NCI-H774 (cell line): ENCODE measurements at places on chromosomes 3 and 15.

- no peak for DNase-seq
Measured at GRCh38 chr3:48587686-48588085, 7.4 kb downstream of the COL7A1 start.

GRCh38 chr3:123523023-123523412 lies 61.8 kb downstream of the HACD2 start:
- DNase-seq: no peak

DNA sequence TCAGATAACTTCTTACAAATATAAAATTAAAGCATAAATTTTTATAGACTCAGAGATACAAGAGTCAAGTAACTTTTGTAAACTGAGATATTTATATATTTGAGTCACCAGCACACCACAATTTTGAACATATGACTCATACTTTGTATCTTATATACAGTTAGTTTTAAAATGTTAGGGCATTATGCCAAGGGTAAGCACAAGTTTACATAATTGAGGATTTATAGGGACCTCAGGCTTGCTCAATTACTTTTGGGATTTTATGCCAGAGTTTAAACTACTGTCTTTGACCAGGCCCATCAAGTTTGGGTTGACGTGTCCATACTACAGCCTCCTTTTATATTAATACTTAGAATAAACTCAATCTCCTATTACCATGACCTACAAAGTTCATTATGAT lies 7.4 kb upstream of the FGF7 start:
- no peak for DNase-seq

DNA sequence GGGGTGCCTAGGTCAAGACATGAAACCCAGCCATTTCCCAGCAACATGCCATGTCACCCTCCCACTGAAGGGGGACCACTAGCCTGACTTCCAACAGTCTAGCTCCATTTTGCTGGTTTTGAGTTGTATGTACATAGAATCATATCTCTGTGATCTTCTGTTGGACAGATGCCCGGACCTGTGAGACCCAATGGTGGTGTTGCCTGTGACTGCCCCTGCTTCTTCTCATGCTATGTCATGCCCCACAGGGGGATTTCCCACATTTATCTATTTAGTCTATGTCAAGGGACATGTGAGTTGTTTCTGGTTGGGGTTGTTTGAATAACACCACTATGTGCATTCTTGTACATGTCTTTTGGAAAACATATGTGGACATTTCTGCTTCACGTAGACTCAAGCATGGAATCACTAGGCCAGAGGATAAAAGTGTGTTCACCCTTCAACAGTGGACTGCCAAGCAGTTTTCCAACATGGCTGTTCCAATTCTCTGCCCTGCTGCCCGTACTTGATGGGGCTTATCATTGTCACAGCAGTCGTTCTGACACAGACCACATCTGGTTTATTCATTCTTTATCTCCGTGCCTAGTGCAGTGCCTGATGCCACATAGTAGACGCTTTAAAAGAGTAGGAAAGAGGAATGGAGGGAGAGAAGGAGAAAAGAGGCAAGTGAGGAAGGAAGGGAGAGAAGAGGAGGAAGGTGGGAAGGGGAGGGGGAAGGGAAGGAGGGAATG lies 114.4 kb downstream of the TPRA1 start:
- no peak for DNase-seq

- DNase-seq: peak; percentile 8
Measured at GRCh38 chr15:91549581-91549980, 303.9 kb upstream of the SLCO3A1 start.

- no peak for DNase-seq
Measured at GRCh38 chr3:43001094-43001553, 22.0 kb downstream of the GASK1A start.

DNA sequence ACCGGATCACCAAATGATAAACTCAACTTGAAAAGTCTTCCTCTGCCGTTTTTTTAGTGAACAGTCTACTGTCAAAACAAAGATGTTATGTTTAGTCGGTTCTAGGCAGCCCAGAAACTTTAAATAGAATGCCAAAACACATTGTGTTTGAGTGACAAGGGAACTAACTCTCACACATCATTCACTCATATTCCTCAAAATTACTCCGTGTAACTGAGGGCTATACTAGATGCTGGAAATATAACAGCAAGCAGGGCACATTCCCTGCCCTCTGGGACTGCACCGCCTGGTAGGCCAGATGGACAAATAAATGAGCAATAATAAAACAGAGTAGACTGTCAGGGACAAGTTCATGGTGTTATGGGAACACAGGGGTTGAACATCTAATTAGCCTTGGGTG lies 251.4 kb downstream of the MAGI1 start:
- DNase-seq: no peak

DNA sequence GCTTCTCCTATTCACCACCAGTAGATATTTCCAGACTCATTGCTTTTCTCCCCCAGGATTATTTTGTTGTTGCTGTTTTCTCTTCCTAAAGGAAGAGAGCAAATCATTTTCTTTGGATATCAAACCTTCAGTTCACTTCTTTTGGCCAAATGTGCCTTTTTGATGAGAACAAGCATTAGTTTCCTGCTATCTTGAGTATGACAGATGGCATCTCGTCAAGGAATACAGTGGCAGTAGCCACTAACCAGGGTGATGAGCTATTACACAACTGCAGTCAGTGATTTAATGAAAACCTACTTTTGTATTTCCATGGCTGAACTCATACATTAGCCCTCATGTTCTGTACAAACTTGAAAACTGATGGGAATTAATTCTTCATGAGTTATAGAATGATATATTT lies 354.6 kb downstream of the CADM2 start:
- DNase-seq: no peak

DNA sequence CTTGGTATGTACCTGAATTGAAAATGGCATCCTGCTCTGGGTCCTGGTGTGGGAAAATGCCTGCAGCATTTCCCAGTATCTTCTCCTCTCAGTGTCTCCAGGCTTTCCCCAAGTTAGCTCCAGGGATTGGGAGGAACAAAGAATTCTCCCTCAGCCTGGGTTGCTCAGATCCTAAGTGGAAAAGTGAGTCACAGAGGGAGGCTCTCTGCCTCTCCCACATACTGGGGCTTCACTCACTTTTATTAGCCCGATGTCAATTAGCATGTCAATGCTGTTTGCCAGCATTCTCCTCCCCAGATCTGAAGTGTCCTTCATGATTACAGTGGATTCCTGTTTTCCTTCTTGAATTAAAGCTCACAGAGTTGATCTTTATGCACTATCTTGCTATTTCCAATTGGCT lies 655.0 kb downstream of the EPHA3 start:
- DNase-seq: no peak

DNA sequence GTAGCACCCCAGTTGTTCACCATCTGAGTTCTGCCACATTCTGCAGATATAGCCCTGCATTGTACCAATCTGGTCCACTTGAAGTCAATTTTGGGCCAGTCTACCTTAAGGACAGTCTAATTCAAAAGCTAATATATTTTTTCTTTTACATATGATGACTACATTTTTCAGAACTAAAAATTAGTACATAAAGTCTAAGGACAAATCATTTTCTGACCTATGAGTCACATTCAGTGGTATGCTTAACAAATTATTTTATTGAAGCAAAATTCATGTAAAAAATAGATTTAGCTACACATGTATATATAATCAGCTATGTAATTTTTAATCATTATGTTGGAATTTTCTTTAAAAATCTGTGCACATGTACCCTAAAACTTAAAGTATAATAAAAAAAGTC lies 52.1 kb upstream of the IL12A start:
- DNase-seq: no peak

- DNase-seq: peak; percentile 45
Measured at GRCh38 chr3:62873761-62874710, 1.2 kb downstream of the CADPS start.

- DNase-seq: no peak
Measured at GRCh38 chr3:160618363-160618762, 53.0 kb upstream of the KPNA4 start.

DNA sequence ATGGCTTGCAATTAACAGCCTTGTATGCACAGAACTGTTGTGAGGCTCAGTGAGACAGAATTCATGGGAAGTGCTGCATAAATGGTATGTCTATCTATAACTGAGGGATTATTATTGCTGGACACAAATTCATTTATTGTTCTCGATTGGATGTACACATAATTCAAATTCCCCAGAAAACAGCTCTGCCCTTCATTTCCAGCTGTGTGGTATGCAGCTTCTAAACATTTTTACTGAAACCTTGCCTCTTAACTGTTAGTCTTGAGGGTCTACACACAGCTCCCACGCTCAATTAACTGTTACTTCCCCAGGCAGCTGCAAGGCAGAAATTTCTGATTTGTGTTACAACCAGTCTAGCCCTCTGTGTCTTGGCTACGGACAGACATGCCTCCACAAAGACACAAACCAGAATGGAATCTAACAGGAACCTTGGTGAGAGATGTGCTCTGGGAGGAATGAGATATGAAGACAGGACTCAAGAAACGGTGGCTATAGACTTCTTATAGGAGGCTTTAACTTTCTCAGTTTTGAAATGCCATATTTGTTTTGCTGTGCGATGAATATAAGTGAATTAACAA lies 139.7 kb upstream of the TBL1XR1 start:
- no peak for DNase-seq

- no peak for DNase-seq
Measured at GRCh38 chr3:130963444-130963843, 63.2 kb downstream of the ASTE1 start.

- DNase-seq: no peak
Measured at GRCh38 chr3:188266562-188267274, 112.8 kb downstream of the LPP start.

GRCh38 chr3:118988198-118989130 lies 46.2 kb downstream of the IGSF11 start:
- DNase-seq: no peak

GRCh38 chr3:128932516-128933212 lies 53.2 kb downstream of the ACAD9 start:
- DNase-seq: no peak

- peak; percentile 55 for DNase-seq
Measured at GRCh38 chr15:101657968-101658784, 6.0 kb upstream of the TM2D3 start.

DNA sequence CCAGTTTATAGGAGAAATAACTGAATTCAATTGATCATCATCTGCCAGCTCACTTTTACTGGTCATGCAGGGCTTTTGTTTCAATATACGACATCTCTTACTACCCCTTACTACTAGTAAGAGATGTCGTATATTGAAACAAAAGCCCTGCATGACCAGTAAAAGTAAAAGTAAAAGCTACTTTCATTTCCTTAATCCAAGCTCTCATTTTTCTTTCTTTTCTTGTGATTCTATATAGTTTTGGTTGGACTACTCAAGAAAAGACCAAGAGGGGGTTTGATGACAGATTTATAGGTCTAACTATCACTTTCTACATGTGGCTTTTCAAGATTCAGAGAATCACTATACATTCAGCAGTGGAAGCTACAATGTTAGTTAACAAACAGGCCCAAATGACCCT lies 1237.3 kb downstream of the ROBO2 start:
- DNase-seq: no peak

DNA sequence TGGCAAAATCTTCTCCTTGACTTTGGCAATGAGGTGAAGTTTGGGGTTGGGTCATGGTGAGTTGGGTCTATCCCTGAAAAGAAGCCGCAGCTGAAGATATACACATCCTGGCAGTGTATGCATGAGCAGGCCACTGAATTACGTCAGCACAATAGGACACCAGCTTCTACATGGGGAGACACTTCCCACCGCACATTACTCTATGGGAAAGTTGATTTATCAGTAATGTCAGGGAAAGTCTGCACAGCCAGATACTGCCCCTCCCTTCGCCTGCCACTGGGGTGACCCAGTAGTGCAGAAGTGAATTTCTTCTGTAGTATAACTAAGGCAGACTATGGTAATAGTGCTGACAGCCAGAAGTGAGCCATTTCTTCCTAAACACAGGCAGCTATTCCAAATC lies 245.0 kb downstream of the NTRK3 start:
- DNase-seq: no peak

GRCh38 chr15:60118146-60118545 lies 114.0 kb downstream of the FOXB1 start:
- no peak for DNase-seq

- no peak for DNase-seq
Measured at GRCh38 chr3:108672701-108673100, 83.2 kb downstream of the DZIP3 start.

- DNase-seq: no peak
Measured at GRCh38 chr3:189659571-189659970, 28.4 kb downstream of the TP63 start.

- no peak for DNase-seq
Measured at GRCh38 chr3:58084788-58085543, 76.7 kb downstream of the FLNB start.

DNA sequence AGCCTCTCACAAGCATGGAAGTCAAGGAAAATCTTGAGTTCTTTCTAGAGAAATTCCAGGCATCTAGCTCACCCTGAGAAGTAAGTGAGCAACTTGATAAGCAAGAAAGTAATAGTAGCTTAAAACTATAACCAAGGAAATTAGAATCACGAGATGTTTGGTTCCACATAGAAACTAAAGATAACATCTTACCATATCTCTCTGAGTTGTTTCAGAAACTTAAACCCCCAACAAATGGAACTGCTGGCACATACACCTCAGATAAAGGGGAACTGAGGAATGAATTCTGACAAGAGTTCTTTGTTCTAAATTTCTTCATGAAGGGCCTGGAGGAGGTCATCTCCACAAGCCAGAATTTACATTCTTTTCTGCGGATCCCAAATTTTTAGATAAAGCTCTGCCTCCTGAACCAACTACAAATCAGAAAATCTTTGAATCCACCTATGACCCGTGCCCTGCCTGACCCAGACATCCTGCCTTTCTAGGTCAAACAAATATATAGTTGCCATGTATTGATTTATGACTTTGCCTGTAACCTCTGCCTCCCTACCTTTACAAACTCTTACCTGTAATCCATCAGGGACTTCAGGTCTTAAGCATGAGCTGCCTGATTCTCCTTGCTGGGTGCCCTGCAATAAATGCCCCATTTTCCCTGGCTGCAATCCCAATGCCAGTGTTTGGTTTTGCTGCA lies 26.4 kb upstream of the ABHD17C start:
- DNase-seq: no peak

- peak; percentile 6 for DNase-seq
Measured at GRCh38 chr3:135860761-135861160, 104.8 kb upstream of the PPP2R3A start.

- no peak for DNase-seq
Measured at GRCh38 chr3:135237371-135238143, 442.5 kb downstream of the EPHB1 start.

DNA sequence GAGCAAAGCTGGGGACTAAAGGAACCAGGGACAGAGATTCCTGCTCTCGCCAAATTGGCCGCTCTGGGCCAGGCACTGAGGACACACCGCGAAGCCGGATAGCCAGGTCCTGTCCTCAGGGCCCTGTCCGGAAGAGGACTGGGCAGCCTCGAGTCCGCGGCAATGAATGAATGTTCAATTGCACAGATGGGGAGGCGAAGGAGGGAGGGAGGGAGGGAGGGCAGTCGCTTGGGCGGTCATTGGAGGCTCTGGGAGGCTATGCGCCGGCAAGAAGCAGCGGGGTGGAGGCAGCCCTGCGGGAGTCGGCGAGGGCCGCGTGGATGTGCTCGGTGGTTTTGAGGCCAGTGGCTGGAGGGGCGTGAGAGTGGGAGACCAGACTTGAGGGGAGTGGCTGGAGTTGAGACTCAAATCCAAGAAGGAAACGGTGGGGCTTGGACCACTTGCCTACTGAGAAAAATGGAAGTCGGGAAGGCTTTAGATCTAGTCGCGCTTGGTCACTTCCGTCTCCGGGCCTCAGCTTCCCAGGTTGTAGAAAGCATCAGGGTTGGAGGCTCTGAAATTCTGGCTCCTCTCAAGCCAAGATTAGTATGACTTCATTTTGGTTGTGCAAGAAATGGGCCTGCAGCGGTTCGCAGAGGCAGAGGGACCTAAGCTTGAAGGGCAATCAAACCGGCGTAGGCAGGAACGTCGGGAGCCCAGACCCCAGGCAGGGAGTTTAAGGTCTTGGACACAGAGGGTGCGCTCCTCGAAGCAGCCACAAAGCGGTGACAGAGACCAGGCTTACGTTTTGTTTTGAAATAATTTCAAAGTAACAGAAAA lies 21.1 kb upstream of the PLXND1 start:
- peak; percentile 58 for DNase-seq
